ENCODE measurements at places on chromosomes 2 and 18. TPM values are rescaled to one million over a fixed set of nuclear protein-coding genes. Genes with fewer than 3 reads are reported as not detected.

DNA sequence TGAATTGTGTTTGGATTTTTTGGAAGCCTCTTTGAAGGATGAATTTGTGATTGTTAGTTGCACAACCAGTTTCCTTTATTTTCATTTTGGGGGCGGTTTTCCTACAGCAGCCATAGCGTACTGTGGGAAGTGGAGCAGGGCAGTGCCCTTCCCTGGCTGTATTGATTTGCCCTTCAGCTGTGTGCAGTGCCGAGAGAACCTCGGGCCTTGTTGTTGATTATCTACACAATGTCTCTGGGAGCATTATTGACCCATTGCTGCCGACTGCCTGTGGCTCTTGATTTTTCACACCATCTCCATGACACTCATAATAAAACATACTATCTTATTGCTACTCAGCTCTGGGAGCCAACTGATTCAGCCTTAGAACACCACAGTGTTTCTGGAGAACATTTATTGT is 162.2 kb upstream of the BOD1L2 start:
- no peak for DNase-seq

DNA sequence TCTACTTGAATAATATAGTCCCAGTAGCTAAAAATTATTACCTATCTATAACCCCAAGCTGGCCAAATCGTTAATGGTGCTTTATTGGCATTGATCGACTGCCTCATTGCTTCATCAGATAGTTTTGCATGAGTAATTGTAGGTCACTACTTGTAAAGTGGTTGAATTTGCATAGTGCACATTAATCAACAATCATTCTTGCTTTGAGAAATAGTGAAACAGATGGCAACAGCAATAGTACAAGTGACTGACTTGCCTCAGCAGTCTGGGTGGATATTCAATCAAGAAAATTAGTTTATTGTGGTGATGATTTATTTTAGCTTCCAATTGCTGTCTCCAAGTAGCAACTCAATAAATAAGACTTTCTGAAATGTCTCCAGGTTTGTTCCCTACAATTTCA is 117.8 kb upstream of the NRXN1 start:
- DNase-seq, result no peak

GRCh38 chr2:217972490-217972889 is 30.3 kb downstream of the TNS1 start:
- DNase-seq, result no peak

- no peak for DNase-seq
Measured at GRCh38 chr18:21907451-21907850, 166.9 kb downstream of the MIB1 start.

Gene SMAD4
- 63.2 TPM for total RNA-seq

- DNase-seq, result no peak
Measured at GRCh38 chr2:181174611-181175580, 194.5 kb downstream of the UBE2E3 start.

DNA sequence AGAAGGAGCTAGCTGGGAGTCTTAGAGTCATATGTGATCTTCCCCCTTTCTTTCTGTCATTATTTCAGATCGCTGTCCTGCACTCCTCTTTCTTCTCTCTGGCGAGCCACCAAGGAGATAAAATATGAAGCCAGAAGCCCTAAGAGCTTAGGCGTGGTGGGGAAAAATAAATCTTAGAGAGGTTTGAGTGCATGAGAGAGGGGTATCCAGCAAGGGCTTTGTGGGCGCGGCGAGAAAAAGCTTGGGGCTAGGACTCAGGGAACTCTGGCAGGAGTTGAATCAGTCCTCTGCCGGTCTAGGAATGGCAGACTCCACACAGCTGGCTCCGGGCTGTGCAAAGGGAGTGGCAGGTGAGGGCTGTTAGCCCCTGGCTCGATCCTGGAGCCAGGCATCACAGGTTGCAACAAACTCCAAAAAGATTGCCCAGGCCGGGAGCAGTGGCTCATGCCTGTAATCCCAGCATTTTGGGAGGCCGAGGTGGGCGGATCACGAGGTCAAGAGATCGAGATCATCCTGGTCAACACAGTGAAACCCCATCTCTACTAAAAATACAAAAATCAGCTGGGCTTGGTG is 20.1 kb upstream of the IGFBP5 start:
- DNase-seq, result no peak

DNA sequence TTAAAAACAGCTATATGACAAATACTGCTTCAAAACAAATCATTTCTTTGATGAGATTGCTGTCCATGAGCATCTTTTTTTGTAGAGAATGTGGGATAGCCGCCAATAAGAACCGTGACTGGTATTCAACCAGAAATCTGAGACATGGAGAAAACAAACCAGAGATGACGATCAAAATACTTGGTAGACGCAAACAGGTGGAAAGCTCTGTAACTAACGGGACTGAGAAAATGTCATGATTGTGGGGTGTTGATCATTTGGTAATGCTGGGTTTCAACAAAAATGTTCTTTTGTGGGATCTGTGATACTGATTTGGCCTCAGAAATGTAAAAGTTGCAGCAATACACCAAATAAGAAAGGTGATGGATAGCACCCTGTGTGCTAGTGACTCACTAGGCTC is 364.8 kb downstream of the NYAP2 start:
- no peak for DNase-seq

- no peak for DNase-seq
Measured at GRCh38 chr2:24870891-24871705, 48.9 kb downstream of the ADCY3 start.

- no peak for DNase-seq
Measured at GRCh38 chr2:36659872-36660312, 36.6 kb upstream of the VIT start.

GRCh38 chr18:13463526-13464210 is 245.1 kb downstream of the LDLRAD4 start:
- DNase-seq, result no peak

Gene FHOD3
- total RNA-seq, result 46.9 TPM

DNA sequence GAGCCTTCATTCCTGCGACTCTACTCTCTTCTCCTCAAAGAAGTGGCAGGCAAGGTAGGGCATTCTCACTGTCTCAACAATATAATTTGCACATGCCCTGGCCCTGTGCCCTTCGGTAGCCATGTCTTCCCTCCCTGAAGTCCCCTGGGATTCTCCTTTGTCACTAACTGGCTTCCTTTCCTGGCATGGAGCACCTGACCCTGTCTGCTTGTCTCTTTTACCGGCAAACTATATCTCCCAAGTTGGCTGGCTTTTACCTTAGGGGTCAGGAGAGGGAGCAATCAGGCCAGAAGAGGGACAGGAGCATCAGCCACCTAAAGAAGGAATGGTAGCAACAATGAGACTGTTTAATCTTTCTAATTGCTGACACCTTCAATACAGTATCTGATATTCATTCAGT is 51.9 kb upstream of the RMDN2 start:
- no peak for DNase-seq

- no peak for DNase-seq
Measured at GRCh38 chr2:188978291-188979081, 4.3 kb downstream of the COL3A1 start.

- peak; percentile 72 for DNase-seq
Measured at GRCh38 chr2:128347701-128348539, 29.3 kb upstream of the HS6ST1 start.

DNA sequence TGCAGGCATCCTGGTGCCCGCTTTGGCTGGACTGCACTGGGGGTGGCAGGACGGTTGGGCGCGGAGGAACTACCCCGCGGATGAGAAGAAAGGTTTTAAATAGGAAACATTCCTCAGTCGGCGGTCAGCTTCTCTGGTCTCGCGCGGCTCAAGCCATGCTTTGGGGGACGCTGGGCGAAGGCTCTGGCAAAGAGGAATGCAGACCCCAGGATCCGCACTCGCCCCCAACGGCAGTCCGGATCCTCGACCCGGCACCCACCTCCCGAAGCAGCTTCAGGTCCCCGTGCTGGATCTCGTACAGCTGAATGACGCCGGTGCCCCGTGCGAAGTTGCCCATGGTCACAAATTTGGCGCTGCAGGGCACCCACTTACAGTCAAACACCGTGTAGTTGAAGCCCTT is 686 bp upstream of the PNO1 start:
- DNase-seq, result no peak

- DNase-seq, result no peak
Measured at GRCh38 chr2:228118940-228119339, 62.5 kb downstream of the SPHKAP start.

Gene TFCP2L1
- under 0.01 TPM for total RNA-seq

DNA sequence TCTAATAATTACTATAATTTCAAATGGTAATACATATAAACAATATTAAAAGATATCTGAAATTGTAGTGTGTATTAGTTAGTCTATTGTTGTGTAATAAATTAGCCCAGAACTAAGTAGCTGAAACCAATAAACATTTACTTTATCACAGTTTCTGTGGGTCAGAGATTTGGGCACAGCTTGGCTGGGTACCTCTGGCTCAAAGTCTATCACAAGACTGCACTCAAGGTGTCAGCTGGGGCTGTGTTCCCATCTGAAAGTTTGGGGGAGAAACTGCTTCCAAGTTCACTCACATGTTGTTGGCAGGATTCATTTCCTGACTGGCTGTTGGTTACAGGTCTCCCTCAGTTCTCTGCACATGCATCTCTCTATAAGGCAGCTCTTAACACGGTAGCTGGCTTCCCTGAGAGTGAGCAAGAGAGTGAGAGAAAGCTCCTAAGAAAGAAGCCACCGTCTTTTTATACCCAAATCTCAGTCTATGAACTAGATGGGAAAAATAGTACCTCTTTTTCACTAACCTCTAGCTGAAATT is 25.6 kb upstream of the WIPF1 start:
- DNase-seq, result no peak

DNA sequence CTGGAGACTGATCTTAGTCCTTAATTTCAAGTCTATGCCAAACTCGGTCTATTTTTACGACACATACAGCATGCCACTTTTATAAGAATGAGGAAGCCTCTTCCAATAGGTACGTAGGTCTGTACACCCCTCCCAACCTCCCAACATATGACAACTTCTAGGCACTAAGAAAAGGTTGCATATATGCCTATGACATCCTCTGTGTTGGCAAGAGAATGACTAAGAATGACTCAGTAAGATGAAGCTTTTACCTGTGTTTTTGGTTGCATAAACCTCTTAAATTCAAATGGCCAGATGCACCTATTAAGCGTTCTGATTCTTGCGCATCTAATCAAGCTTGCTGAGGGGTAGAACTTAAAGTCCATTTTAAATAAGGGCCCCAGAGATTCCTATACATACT is 586.4 kb upstream of the ZEB2 start:
- DNase-seq, result no peak

GRCh38 chr2:27703638-27704341 is 40.1 kb downstream of the SLC4A1AP start:
- DNase-seq, result no peak
